ENCODE measurements at places on chromosomes 11 and 22.

GRCh38 chr22:43862074-43862881 is at the start of gene SULT4A1:
SULT4A1 (minus strand) TSS chr22:43862513; CDS start chr22:43862382, 131 bp downstream.
- DNase-seq: no peak

DNA sequence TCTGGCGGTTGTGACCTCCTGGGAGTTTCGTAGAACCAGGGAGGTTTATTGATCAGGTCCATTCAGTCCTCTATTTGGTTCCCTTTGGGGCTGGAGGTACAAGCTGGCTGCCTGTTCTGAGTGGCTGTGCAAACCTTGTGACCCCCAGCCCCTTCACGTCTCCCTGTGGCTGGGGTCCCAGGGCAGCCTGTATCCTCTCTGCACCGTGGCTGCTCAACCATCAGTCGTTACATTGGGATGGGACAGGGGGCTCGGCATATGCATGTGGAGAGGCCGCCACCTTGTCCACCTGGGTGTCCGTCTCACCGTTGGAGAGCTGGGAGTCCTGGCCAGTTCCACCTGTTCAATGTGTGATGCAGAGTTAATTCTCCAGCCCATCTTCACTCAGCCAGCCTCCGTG is 195.7 kb downstream of the TBC1D22A start:
- no peak for DNase-seq

- DNase-seq: no peak
Measured at GRCh38 chr11:126160345-126161022, 51.0 kb downstream of the RPUSD4 start.

DNA sequence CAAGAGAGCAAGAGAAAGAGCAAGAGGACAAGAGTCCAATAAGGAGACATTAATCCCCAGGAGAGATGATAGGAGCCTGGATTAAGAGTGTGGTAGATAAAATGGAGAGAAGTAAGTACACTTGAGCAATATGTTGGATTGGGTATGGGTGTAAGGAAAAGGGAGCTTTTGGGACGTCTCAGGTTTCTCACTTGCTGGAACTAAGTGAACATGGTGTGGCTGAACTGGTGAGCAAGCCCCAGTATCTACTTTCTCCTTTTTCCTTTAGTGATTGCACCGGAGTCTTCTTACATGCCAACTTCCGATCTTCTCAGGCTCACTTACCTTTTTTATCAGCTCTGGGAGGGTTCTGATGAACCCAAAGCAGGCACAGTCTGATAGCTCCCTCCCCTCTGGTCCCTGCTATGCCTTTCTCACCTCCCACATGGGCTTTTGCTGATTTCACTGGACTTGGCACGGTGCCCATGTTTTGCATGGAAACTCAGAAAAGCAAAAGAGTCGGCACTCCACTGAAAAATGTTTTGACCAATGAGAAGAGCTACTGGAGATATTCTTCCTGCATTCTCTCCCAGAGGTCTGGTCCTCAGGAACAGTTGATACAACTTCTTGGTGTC is 14.5 kb upstream of the APLNR start:
- DNase-seq: no peak

DNA sequence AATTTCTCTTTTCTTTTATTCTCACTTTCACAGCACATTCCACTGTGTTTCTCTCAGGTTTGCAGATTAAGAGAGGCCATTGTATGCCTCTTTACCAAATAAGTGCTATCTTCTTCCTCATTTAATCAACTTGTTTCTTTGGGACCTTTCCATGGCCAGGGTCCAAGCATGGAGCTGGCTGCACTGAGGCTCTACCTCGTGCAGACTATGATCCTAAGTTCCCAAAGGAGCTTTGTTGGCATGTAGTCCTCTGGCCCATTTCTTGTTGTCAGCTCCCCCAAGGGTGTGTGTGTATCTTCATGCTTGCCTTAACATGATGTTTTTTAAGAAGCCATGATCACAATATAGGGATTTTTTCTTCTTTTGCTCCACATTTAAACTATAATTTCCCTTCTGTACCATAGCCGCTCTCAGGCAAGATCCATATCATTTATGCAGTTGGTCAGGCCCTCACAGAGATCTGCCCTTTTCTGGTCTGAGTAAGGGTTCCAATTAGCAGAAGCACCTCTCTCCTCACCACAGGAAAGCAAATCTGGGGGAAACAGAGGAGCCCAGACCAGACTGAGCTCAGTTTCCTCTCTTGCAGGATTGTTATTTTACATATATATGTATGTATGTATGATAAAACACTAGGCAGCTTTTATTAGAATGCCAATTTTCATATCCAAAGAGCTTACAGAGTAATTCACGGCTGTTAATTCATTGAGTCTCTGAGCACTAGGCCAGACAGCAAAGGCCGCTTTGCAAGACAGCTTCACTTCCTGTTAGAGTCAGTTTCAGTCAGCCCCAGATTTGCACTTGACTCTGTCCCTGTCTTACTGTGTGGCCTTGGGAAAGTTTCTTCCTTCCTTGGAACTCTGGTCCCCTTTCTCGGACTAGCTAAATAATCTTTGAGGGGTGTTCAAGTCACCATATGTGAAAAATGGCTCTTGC is 34.3 kb downstream of the CYB5R2 start:
- no peak for DNase-seq

DNA sequence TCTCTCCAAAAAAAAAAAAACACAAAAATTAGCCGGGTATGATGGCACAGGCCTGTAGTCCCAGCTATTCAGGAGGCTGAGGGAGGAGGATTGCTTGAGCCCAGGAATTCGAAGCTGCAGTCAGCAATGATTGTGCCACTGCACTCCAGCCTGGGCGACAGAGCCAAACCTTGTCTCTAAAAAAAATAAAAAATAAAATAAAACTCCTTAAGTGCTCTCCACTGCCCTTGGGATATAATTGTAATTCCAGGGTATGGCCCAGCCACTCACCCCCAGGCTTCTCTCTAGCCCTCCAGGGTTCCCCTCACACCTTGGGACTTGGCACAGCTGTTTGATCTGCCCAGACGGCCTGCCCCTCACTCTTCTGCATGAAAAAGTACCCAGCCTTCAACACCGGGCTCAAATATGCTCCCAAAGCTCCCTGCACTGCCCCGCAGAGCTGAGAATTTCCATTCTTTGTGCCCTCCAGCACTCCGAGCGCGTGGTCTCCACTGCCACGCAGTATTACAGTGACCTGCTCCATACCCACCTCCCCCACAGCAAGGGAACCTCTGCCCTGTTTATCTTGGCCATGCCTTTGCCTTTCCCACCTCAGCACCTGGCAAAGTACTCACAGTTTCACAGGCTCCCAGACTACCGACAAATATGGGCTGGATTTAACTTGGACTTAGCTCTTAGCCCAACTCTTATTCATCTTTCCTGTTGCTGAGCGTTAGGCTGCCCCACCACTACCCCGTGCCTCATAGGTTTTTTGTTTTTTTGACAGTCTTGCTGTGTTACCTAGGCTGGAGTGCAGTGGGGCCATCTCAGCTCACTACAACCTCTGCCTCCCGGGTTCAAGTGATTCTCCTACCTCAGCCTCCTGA is 7.6 kb upstream of the FTH1 start:
- DNase-seq: no peak

- no peak for DNase-seq
Measured at GRCh38 chr11:8361664-8362210, 98.1 kb upstream of the LMO1 start.

GRCh38 chr11:66124564-66124963 is 54.5 kb downstream of the PACS1 start:
- no peak for DNase-seq

GRCh38 chr22:28223826-28224225 is 304.8 kb upstream of the PITPNB start:
- DNase-seq: no peak

DNA sequence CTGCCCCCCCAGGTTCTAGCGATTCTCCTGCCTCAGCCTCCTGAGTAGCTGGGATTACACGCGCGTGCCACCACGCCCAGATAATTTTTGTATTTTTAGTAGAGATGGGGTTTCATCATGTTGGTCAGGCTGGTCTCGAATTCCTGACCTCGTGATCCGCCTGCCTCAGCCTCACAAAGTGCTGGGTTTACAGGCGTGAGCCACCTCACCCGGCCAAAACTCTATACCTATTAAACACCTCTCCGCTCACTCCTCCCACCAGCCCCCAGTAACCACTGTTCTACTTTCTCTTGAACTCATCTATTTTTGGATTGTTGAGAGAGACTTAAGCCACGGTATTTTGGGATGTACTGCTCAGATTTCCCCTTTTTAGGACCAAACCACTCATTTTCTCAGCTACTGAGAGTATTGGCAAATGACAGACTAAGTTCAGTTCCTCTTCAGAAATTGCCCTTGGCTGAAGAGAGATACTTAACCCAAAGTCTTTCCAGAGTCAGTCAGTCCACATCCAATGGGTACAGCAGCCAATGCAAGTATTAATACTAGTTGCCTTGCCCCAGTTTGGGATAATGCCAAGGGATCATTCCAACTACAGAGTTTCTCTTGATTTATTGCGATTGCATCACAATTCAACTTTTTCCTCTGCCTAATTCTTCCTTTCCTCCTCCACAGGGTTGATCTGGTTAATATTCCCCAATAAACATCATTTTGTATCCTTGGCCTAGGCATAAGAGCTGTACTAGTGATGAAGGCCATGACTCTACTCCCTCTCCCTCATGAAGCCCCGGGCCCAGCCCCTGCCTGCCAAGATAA is 36.8 kb upstream of the CSTF3 start:
- DNase-seq: no peak

GRCh38 chr11:44747316-44747715 is 20.6 kb downstream of the TSPAN18 start:
- DNase-seq: no peak

DNA sequence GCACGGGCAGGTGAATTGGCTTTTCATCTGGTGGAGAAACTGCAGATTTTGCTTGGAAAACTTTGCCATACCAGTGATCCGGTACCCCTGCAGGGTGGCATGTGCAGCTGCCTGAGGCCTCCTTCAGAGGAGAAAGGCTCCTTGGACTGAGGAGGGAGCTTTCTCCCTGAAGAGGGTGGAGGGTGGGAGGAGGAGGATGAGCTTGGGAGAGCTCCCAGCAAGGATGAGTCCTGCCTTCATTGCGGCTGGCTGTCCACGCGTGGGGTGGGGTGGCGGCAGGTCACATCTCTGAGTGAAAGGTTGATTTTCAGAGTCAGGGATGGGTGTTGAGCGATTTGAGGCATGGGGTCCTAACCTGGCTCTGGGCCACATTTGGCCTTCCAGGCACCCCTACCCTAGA is 96.8 kb downstream of the GRAMD1B start:
- DNase-seq: no peak

DNA sequence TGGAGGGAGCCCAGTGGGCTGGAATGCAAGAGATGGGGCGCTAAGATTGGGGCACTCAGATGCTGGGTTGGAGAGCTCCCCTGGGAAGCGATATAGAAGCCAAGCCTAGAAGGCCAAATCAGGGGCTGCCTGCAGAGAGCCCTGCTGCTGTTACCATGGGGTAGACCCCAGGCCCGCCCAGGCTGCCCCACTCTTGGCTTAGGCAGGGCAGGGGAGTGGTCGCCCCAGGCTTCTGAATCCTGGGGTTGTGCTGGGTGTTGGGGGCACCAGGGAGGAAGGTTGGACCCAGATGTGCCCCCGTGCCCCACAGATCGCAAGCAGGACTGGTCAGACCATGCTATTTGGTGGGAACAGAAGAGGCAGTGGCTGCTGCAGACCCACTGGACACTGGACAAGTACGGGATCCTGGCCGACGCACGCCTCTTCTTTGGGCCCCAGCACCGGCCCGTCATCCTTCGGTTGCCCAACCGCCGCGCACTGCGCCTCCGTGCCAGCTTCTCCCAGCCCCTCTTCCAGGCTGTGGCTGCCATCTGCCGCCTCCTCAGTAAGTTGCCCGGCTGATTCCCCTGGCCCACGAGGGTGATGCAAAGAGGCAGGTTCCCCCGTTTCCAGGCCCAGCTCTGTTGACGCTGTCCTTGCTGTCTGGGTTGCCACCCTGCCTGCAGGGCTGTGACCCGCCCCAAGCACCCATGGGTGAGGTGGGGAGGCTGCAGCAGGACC is 3.9 kb downstream of the FERMT3 start:
- no peak for DNase-seq

DNA sequence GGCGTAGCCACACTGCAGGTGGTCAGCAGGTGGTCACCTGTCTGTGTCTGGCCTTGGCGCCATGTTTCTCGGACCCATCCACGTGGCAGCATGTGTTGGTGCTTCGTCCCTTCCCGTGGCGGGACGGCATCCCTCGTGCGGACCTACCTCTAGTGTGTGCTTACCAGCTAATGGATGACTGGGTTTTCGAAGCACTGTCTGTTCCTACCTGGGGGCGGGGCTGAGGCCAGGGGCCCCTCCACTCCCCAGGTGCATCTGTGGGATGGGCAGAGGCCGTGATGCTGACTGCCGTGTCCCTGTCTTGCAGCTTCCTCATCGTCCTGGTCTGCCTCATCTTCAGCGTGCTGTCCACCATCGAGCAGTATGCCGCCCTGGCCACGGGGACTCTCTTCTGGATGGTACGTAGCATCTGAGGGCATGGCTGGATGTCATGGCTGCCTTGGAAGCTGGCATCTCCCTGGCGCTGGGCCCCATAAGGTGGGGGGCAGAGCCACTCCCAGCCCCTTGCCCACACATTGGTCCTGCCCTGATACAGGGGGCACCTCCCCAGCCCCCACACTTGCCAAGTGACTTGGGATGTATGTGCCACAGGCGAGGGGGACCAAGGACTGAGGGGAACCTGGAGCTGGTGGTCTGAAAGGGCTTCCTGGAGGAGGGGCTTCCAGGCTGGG is 82.9 kb downstream of the KCNQ1 start:
- no peak for DNase-seq

GRCh38 chr11:36488096-36488495 is 22.0 kb downstream of the TRAF6 start:
- no peak for DNase-seq

DNA sequence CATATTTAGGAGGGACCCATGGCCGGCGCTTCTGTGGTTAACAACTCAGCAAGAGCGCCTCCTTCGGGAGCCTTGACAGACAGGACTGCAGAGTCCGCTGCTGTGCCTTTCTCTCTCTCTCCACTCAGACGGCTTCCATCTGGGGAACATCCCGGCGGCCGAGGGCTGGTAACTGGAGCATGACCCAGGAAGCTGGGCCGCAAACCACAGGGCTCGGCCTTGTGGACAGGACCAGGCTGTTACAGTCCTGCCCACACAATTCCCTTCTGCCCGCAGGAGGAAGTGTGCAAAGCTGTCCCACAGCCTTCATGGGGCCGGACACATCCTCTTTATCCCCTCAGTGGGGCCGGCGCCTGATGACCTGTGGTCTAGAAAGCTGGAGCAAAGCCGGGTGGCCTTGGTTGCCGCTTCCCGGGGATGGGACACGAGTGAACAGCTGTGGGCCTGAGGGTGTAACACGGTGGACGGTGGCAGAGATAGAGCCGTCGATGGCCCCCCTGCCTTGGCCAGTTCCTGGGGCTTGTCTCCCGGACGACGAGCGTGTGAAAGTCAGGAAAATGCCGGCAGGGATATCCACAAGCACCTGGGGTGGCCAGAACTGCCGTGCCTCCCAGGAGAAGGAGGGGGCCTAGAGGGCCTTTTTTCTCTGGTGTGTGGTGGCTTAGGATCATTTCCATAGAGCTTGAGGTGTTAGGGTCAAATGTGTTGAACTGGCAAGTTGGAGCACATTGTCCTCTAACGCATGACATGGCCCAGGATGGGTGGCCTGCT is 50.1 kb downstream of the FBLN1 start:
- no peak for DNase-seq

GRCh38 chr11:6505577-6506240 is 8.6 kb downstream of the DNHD1 start:
- no peak for DNase-seq

All from esophagus squamous epithelium (tissue), 5 donors.